ENCODE measurements at places on chromosomes 11 and 22. TPM values are rescaled to one million over a fixed set of nuclear protein-coding genes. Genes with fewer than 3 reads are reported as not detected.

DNA sequence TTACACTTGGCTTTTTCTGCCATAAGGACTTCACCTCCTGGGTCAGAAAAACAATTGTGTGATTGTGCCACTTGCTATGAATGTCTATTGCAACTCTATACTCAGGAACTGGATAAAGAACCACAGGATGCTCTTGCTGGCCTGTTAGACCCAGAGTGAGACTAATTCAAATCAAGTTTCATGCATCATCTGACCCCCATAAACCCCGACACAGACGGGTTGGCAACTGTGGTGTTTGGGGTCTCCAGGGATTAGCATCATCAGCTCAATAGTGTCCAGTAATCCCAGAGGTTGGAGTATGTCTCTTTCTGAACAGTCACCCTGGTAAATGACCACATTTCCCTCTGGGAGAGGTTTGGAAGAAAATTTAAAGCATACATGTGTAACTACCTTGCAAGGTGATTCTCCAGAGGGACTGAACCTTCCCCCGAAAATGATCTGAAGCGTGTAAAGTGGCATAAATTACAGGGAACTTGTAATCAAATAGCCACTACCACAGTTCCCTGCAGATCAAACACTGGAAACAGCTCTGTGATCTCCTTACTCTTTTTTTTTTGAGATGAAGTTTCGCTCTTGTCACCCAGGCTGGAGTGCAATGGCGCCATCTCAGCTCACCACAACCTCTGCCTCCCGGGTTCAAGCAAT lies 1097.6 kb downstream of the TBC1D22A start:
- DNase-seq, result no peak

DNA sequence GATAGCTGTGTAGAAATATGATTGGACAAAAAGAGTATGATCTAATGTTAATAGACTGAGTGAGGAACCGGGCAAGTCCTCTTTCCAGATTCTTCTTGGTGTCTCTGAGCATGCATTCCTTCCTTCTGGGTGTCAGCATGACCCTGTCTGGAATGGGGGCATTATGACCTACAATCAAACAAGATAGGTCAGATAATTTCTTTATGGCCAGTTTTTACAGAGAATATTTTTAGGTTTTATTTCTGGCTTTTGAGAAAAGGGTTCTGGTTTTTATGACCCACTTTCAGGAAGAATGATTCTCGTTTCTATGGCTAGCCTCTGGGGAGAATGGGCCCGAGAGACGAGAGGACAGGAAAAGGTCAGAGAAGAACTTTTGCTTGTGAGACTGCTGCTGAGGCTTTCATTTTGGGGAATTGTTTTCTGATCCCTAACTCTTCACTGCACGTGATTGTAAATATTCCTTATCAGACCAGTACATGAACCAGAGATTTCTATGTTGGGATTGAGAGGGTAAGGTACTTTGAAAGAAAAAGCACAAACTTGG lies 383.8 kb downstream of the AASDHPPT start:
- no peak for DNase-seq

GRCh38 chr11:23585416-23586104 lies 725.3 kb upstream of the CCDC179 start:
- no peak for DNase-seq

DNA sequence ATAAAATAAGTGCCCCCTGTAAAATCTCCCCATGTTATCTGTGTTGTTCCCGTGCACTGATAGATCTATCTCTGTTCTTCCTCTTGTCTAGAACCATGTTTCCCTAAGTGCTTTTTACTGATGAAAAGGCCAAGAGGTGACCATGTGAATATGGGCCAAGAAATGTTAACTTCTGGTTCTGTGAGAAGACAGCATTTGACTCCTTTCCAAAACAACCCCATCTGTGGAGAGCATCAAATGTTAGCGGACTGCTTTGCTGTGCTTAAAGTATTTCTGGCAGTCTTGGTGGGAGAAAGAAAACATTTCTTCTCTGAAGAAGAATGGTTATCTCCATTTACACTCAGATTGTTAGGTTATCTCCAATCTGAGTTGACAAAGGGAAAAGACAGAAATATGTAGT lies 58.6 kb upstream of the GUCY1A2 start:
- no peak for DNase-seq

OR5M3 gene
- total RNA-seq, result not detected

OR51D1 gene
- not detected for total RNA-seq

PLEKHB1 gene
- total RNA-seq, result 3.5 TPM

DNA sequence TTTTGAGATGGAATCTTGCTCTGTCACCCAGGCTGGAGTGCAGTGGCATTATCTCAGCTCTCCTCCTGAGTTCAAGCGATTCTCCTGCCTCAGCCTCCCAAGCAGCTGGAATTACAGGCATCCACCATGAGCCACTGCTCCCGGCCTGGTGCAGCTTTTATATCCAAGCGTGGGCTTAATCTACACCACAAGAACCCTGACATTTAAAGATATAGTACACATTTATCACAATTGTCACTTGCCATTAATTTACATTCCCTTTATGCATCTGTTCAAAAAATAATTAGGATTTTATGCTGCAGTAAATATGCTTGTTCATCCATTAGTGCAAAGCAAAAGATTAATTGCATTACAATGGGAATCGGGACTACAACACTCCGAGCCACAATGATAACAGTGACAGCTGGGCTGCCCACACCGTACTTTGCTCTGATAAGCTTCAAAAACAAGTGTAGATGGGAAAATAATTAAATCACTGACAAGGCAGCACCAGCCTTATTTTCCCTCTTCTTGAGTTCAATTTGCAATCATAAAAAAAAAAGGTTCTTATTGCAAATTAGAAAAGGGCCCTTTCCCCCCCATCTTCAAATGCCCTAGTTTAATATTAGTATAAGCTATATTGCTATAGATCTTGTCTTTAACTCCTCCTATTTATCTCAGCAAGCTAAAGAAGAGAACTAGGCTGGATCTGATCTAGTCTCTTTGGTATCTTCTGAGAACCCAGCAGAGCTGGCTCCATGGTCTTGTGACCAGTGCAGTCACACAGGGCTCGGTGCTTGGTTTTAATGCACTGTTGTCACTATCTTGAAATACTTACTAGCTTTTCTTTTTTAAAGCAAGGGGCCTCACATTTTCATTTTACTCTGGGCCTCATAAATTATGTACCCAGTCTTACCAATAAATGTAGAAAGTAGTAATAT lies 206.2 kb upstream of the LRRC4C start:
- no peak for DNase-seq

GALNT18 gene
- total RNA-seq, result 37.3 TPM

SVIP gene
- total RNA-seq, result 13.5 TPM

DNA sequence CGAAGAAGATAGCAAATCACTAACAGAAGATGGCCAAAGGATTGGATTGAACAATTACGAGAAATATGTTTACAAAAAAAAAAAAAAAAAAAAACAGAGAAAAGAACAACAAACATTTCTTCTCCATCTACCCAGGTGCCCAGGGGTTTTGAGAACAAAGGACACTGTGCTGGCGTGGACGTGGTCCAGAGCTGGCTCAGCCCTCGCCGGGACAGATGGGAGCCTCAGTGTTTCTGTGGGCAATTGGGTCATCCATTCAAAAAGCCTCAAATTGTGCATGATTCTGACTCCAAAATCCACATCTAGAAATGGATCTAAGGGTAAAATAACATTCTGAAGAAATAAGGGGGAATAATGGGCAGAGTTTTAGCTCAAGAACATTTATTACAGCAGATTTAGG lies 63.1 kb downstream of the DHCR7 start:
- DNase-seq, result no peak

DNA sequence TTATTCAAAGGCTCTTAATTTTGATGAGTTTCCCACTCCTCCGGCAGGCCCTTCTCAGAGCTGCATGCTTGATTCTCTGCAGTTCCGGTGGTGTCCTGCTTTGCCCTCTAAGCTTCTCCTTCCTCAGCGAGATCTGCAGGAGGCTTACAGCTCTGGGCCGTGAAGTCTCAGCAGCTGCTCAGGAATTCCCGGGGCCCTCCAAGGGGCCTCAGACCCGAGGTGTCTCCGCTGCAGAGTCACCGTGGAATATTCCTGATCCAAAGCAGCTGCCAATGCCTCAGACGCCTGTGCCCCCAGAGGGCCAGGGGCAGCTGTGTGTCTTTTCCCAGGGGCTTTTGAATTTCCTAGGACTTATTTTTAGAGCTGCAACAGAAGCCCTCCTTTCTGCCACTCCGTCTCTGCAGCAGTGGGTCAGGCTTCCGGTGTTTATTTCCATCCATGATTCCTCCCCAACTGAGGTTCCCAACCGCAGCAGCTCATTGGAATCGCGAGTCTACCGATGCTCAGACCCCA lies 37.2 kb downstream of the RPS6KA4 start:
- DNase-seq, result no peak

GRCh38 chr11:91230647-91231046 lies 994.0 kb upstream of the FAT3 start:
- no peak for DNase-seq

CSF2RB gene
- 17.6 TPM for total RNA-seq

GRCh38 chr11:118851970-118852369 lies 31.7 kb upstream of the CXCR5 start:
- DNase-seq, result no peak

DNA sequence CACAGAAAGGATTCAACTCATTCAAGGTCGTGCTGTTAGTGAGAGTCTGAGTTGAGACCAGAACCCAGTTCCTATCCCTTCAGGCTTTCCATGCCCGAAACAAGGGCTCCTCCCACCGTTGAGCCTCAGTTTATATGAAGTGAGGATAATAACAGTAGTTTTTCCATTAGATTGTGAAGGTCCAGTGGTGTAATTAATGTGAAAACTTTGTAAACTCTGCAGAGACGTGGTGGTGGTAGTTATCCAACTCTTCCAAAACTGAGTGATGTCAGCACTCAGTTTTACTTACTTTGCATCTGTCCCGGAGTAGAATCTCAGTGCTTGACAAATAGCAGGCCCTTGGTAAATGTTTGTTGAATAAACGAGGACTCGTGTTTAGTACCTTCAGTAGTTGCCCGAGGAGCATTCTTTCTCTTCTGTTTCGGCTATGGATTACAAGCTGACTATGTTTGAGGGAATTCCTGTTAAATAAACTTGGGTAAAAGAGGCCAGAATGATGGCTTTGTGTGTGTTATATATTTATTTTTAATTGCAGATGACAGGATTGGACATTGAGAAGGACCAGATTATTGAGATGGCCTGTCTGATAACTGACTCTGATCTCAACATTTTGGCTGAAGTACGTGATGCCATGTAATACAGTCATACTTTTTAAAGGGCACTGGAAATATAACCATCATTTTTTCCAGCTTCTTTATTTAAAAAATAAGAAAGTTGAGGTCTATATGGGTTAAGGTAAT lies 1.0 kb downstream of the REXO2 start:
- DNase-seq, result no peak

GRCh38 chr22:49205483-49205800 lies 622.2 kb downstream of the BRD1 start:
- no peak for DNase-seq

- DNase-seq, result no peak
Measured at GRCh38 chr22:32024796-32025195, 18.3 kb upstream of the SLC5A1 start.

DNA sequence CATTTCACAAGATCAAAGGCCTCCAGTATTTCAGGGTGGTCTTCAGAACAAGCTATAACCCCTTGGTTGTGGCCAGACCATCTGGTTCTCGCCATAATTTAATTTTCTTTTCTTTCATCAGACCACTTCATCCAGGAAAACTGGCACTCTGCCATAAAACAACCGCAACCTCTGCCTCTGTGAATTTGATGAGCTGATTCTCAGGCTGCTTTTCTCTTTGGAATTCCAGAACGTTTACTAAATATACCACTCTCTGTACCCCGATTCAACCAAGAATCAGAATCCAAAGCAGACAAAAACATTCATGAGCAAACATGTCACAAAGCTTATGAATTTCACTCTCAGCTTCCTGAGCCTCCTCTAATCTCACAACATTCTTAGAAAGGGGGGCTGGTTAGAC lies 331.8 kb upstream of the SYN3 start:
- no peak for DNase-seq

- peak; percentile 82 for DNase-seq
Measured at GRCh38 chr11:11243590-11244469, 109.2 kb downstream of the CSNK2A3 start.

DNA sequence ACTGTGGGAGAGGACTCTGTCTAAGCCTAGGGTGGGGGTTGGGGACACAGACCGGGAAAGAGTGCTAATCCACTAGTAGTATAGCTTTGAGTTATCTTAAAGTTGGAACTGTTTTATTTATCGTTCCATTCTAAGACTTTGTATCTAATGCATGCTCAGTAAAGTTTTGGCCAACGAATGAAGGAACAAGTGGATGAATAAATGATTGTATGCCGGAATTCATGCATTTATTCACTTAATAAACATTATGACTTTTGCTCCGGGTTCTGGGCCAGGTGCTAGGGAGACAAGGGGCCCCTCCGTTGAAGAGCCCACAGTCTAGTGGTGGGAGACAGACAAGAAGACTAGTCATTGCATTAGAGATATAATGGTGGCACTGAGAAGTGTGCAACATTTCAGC lies 645 bp downstream of the RNF121 start:
- no peak for DNase-seq

DNA sequence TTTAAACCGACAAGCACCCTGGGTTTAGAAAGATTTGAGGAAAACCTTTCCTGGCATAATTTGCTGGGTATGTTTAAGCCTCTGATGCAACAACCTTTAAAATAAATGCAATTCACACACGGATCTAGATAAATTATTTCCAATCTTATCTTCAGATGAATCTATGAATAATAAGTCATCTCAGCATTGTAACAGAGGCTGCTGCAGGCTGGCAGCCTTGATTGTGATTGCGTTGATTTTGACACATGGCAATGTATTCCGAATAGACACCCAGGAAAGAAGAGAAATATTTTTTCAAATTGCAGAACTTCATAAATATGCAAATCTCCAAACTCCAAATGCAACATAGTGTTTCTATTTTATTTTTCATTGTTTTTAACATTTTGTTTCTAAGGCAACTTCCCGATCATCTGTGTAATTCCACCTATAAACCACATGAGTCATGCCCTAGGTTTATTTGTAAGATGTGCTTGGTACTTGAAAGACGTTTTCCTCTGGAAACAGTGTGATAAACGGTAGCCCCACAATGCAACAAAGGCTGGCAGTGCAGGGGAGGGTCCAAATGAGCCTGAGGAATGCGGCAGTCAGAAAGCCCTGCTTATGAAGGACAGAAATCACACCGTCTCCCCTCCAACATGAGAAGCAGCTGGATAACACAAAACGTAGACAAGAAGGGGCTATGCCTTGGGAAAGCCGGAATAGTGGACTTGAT lies 359.0 kb downstream of the BRD1 start:
- no peak for DNase-seq

P2RY6 gene
- total RNA-seq, result 6.1 TPM

All from aorta (tissue), 5 donors.